Right lobe of liver (tissue), 6 donors: ENCODE measurements at places on chromosomes 4 and X.

- H3K36me3 ChIP-seq: no peaks in the 10 kb centered on the region
- H3K4me1 ChIP-seq: no peaks in the 10 kb centered on the region
- no peak overlapping the region for H3K27ac ChIP-seq
- DNase-seq: no peak
- H3K4me3 ChIP-seq: no peak overlapping the region
- no peaks in the 10 kb centered on the region for H3K27me3 ChIP-seq
Observed at GRCh38 chrX:120476714-120477113, 7.6 kb upstream of the LAMP2 start.

DNA sequence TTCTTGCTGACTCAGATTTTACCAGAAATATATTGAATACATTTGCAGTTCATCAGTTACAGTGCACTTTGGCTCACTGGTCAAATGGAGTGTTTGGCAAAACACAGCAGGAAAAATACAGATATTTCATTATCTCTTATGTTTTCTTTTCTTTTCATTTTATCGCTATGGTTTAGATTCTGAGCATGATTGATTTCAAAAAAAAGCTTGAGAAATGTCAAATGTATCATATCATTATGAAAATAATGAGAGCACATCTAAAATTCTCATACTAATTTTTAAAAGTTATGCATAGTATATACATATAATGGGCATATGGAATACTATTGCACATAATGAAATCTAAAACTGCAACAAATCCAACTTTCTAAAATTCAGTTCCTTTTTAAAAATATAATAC, 593.8 kb upstream of the PCDH7 start:
- DNase-seq: no peak
- no peaks in the 10 kb centered on the region for H3K27me3 ChIP-seq
- H3K4me1 ChIP-seq: no peaks in the 10 kb centered on the region
- H3K27ac ChIP-seq: no peak overlapping the region
- H3K4me3 ChIP-seq: no peak overlapping the region

DNA sequence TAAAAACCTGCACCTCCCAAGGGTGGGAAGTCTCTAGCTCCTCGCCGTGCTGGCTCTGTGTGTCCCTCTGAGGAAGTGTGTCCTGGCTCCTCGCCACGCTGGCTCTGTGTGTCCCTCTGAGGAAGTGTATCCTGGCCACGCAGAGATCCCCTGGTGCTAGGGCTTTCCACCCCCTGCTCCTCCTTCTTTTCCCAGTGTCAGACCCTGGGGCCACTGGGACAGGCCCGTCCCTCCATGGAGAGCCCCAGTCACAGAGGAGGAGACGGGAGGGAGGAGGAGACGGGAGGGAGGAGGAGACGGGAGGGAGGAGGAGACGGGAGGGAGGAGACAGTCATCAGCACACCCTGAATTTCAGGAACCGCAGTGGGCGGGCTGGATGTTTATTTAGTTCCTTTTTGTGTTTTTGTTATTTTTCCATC, 53.8 kb upstream of the HGFAC start:
- no peak overlapping the region for H3K4me3 ChIP-seq
- peak overlapping the region; percentile 90 for H3K27ac ChIP-seq
- peak; percentile 84 for DNase-seq

DNA sequence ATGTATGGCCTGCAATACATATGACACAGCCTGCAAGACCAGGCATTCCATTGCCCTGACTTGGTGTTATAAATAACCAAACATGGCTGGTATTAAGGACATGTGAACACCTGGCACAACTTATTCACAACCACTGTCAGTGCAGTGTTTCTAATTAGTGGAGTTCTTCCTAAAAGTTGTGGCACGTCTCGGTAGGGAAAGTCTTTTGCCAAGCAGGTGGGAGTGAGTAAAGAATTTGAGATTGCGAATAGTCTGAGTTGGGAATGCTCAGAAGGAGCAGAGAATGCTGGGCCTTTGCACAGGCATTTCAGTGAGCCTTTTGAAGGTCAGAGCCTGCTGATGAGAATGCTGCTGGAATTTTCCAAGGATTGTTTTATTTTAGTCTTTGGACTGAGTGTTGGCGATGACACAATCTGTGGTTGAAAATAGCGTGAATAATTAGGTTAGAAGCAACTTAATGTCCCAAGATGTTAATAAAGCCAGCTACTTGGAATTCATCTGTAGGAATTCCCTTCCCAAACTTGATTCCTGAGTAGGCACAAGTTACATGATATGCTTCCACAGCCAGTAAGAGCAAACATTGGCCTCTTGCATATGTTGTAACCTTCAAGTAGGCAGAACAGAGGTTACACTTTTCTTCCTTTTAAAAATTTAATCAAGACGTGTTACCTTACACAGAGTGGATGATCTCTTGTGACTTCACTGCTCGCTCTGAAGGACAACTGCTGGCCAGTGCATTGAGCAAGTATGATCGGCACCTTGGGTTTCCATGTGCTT, 83.6 kb upstream of the PGRMC2 start:
- DNase-seq: no peak
- no peaks in the 10 kb centered on the region for H3K4me1 ChIP-seq
- no peaks in the 10 kb centered on the region for H3K36me3 ChIP-seq
- no peak overlapping the region for H3K4me3 ChIP-seq
- H3K27ac ChIP-seq: no peak overlapping the region
- no peaks in the 10 kb centered on the region for H3K27me3 ChIP-seq

DNA sequence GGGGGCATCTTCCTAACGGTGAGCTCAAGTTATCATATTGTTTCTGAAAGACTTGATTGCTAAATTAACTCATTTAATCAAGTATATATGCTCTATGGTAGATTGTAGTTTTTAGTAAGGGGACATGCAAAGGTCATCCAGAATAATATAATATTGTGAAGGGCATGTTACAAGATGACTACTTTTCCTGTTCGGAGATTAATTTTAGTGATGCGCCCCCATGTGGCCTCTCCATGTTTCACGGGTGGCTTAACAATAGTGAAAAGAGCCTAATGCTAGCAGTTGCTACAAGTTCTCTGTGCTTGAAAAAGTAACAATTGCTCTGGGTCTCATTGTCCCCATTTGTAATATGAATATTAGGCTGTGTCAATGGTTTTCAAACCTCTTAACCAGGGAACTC, 12.2 kb downstream of the SMPX start:
- H3K36me3 ChIP-seq: no peaks in the 10 kb centered on the region
- no peak overlapping the region for H3K4me3 ChIP-seq
- peak; percentile 28 for DNase-seq

DNA sequence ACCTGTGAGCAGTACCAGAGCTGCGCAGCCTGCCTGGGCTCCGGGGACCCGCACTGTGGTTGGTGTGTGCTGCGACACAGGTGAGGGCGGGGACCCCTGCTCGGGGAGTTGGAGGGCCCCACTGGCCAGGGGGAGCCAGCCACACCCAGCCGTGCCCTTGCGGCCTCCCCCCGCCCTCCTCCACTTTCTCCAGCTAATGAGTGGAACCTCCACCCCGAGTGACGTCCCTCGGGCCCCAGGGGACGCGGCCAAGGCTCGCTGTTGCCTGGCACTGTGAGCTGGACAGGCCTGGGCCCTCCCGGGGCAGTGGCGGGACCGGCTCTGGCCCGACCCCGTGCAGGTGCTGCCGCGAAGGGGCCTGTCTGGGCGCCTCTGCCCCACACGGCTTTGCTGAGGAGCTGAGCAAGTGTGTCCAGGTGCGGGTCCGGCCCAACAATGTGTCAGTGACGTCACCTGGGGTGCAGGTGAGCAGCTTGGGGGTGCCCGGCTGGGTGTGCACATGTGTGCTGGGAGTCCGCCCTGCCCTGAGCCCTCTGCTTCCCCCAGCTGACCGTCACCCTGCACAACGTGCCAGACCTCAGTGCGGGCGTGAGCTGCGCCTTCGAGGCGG, 5.6 kb downstream of the PLXNA3 start:
- H3K4me3 ChIP-seq: no peak overlapping the region
- DNase-seq: no peak
- no peaks in the 10 kb centered on the region for H3K36me3 ChIP-seq

DNA sequence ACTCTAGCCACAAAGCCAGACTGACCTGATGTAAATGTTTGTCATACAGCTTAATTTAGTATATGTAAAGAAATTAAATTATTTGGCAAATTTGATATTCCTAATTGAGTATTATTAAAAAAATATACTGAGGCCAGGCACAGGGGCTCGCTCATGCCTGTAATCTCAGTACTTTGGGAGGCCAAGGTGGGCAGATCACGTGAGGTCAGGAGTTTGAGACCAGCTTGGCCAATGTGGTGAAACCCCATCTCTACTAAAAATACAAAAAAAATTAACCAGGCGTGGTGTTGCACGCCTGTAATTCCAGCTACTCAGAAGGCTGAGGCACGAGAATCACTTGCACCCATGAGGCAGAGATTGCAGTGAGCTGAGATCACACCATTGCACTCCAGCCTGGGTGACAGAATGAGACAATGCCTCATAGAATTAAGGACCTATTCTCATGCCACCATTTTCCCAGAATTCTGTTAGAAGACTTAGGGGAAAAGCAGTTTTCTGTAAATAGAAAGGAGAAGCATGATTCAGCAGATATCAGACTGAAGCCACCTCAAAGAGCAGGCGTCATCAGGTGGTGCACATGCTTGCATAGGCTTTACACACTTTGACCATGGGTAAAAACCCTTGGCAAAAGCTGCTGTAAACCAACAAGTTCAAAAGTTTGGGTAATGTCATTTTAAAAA, 6.1 kb downstream of the UBQLN2 start:
- H3K36me3 ChIP-seq: no peaks in the 10 kb centered on the region
- DNase-seq: no peak
- H3K27me3 ChIP-seq: no peaks in the 10 kb centered on the region

- H3K4me1 ChIP-seq: no peaks in the 10 kb centered on the region
- peak overlapping the region; percentile 94 for H3K4me3 ChIP-seq
- H3K27me3 ChIP-seq: no peaks in the 10 kb centered on the region
- DNase-seq: no peak
- H3K36me3 ChIP-seq: no peaks in the 10 kb centered on the region
Observed at GRCh38 chr4:176319151-176319703, 539 bp upstream of the SPCS3 start.

DNA sequence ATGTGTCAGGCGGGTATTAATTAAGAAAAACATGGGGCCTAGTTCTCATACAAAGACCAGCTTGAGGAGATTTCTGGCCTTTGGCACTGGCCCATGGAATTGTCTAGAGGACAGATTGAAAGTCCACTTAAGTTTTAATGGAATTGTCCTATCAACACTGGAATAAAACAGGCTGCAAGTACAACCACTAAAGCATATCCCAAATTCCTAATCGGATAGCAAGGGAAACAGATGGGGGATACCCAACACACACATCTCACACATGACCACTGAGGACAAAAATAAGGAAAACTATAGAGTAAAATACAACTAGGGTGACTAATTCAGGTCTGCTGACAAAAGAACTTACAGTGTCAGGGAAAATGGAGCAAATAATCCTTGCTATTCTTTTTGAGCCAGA, 167.8 kb downstream of the GASK1B start:
- H3K27me3 ChIP-seq: no peaks in the 10 kb centered on the region
- H3K36me3 ChIP-seq: no peaks in the 10 kb centered on the region
- no peak overlapping the region for H3K27ac ChIP-seq
- H3K4me1 ChIP-seq: no peaks in the 10 kb centered on the region
- no peak overlapping the region for H3K4me3 ChIP-seq

GRCh38 chr4:2816401-2816954, 23.6 kb downstream of the SH3BP2 start:
- no peak overlapping the region for H3K27ac ChIP-seq
- H3K36me3 ChIP-seq: peaks cover 21% of the 10 kb centered on the region
- no peak overlapping the region for H3K4me3 ChIP-seq
- DNase-seq: no peak

DNA sequence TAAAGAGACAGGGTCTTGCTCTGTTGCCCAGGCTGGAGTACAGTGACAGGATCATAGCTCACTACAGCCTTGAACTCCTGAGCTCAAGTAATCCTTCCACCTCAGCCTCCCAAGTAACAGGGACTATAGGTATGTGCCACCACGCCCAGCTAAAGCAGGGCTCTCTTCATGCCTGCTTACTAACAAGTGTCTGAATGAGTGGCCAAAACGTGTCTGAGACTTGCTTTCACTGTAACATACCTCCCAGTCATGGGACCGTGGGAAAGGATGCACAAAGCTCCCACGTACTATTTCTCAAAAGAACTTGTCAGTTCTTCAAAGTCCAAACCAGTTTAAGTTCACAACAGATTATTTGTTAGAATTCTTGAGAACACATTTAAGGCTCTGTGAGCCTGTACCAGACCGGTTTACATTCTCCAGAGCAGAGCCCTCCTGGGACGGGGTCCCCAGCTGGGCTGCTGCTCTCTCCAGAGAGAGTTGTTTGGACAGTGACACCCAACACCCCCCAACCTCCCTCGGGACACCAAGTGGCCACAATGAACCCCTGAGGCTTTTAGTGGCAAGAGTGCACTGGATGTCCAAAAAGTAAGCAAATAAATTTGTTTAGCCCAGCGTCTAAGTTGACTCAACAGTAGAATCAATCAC, 24.1 kb downstream of the SH3KBP1 start:
- H3K27me3 ChIP-seq: no peaks in the 10 kb centered on the region
- no peaks in the 10 kb centered on the region for H3K4me1 ChIP-seq
- no peak for DNase-seq
- H3K27ac ChIP-seq: no peak overlapping the region
- no peak overlapping the region for H3K4me3 ChIP-seq
- no peaks in the 10 kb centered on the region for H3K36me3 ChIP-seq

GRCh38 chr4:148795156-148795864, 353.1 kb upstream of the NR3C2 start:
- no peaks in the 10 kb centered on the region for H3K27me3 ChIP-seq
- no peak overlapping the region for H3K4me3 ChIP-seq
- no peaks in the 10 kb centered on the region for H3K4me1 ChIP-seq
- H3K36me3 ChIP-seq: no peaks in the 10 kb centered on the region

DNA sequence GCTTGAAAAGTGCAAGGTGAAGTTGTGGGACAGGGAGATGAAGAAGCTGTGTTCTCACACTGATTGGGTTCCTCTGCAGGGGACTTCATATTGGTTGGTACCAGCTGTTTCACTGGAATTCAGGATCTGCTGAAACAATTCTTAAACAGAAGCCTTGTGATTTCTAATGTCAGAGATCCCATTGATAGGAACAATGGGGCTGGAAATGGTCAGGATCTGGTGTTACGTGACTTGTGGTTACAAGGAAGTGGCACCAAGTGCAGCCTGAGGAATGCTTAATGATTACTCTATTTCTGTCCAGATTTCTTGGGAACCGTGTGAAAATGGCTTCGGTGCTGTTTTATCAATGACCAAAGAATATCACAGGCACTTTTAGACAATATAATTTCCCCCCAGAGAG, 68.1 kb downstream of the MOSPD2 start:
- H3K27ac ChIP-seq: no peak overlapping the region
- H3K4me1 ChIP-seq: no peaks in the 10 kb centered on the region
- DNase-seq: no peak
- H3K27me3 ChIP-seq: no peaks in the 10 kb centered on the region
- H3K36me3 ChIP-seq: no peaks in the 10 kb centered on the region

DNA sequence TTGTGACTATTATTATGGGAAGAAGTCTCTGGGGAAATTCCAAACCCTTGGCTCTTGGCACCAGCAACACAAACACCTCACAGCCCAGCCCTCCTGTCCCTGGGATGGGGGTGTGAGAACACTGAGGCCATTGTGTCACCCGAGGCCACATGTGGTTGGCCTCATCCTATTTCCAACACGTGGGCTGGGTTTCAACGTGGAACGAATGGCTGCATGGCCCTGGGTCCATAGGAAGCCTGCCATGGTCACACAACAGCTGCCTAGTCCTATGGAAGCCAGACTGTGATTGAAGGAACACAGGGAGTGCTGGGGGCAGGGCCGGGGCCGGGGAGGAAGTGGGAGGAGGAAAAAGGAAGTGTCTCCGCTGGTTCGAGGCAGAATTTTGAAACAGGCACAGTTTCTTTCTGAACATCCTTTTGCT, 10.0 kb downstream of the CLCN4 start:
- no peak overlapping the region for H3K4me3 ChIP-seq
- no peaks in the 10 kb centered on the region for H3K27me3 ChIP-seq
- DNase-seq: no peak
- H3K27ac ChIP-seq: peak overlapping the region; percentile 18
- no peaks in the 10 kb centered on the region for H3K4me1 ChIP-seq
- H3K36me3 ChIP-seq: no peaks in the 10 kb centered on the region
